ENCODE measurements at places on chromosomes 1 and 21.

- no peak for DNase-seq
Measured at GRCh38 chr21:45113543-45113942, 39.2 kb downstream of the ADARB1 start.

GRCh38 chr1:234731569-234732085, 121.6 kb upstream of the IRF2BP2 start:
- DNase-seq: no peak

- DNase-seq: no peak
Measured at GRCh38 chr1:28099050-28099769, 10.8 kb upstream of the EYA3 start.

- DNase-seq: no peak
Measured at GRCh38 chr21:35400233-35400939, 351.3 kb upstream of the RUNX1 start.

DNA sequence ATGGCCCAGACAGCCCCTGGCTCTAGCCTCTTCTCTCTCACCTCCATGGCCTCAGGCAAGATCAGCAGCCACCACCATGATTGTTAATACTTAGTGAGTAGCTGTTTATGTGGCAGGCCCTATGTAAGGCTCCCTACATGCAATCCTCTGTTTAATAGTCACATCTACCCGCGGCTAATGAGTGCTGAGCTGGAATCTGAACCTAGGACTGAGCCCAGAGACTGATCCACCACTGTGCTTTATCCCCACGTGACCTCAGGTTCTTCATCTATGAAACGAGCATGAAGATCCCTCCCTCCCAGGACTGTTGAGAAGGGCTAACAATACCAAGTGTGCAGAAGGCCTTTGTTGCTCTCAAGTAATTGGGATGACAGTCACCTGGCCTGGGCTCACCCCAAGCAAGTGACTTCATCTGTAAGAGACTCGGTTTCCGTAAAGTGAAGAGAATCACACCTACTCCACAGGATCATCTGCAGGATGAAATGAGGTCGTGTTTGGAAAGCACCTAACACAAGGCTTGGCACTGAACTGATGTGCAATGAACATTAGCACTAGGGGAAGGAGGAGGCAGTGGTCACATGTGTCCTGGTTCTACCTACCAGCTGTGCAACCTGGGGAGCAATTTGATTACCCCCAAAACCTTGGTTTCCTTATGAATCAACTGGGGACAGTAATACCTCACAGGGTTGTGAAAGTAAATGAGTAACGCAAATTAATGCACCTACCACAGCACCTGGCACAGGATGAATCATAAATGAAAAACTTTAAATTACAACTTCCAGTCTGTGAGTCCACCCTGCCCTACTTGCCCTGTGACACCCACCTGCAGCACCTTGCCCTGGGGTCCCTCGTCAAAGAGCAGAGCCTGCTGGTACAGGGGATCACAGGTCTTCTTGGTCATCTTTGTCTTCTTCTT, 37.2 kb downstream of the RIMS3 start:
- no peak for DNase-seq

DNA sequence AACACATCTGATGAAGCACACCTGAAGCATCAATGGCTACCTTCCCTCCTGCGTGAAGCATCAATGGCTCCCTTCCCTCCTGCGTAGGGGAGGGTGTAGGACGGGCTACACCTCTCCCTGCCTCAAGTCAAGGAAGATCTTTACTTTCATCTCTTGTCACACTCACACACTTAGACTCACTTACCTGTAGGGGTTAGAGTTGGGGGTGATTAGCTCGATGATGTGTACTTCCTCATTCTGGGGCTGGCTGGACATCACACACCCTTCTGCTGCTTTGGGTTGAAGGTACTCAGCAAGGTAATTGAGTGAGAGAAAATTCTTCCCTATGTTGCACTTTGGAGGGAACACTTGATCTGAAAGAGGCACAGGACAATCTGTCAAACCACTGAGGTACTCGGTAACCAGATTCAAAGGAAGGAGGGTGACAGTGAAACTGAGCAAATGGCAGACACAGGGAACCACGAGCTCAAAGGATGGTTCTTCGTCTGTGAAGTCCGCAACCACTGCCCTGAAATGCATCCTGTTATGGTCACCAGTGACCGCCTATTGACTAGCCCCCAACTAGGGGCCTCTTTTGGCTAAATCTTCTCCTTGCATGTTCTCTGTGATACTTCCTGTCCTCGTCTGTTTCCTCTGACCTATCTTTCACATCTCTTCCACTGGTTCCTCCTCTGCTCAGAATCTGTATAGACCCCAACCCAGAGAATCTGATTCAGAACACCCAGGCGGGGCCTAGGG, 156.2 kb downstream of the TGFBR3 start:
- DNase-seq: no peak

DNA sequence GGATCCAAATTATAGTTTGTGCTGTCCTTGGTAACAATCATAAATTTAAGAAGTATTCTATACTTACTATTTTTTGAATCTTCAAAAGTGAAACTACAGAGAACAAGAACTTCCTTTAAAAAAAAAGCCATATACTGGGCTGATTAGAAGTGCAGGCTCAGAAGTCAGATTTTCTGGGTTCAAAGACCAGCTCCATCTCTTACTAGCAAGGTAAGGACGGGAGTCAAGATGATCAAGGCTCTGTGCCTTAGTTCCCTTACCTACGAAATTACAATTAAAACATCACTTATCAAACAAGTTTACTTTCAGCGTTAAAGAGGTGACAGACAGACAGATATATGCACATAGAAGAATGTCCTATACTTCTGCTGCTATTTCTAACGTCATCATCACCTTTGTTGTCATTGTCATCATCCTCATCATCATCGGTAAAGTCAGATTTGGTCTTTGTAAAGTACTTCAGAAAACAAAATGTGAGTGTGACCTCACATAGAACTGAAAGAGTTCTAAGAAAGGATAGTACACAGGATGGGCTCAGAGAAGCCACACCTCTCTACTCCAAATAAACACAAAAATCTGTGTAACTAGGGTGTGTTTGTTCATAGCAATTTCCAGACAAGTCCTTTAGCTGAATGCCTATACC, 178.7 kb downstream of the VAV3 start:
- DNase-seq: no peak

- no peak for DNase-seq
Measured at GRCh38 chr1:51327386-51327785, 3.0 kb downstream of the TTC39A start.

DNA sequence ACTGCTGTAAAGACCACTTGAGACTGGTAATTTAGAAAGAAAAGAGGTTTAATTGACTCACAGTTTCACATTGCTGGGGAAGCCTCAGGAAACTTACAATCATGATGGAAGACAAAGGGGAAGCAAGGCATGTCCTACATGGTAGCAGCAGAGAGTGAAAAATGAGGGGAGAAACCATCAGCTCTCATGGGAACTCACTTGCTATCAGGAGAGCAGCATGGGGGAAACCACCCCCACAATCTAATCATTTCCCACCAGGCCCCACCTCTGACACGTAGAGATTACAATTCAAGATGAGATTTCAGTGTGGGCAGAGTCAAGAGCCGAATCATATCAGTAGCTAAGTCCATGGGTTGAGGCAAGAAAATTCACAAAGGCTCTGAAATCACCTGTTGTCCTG, 23.8 kb upstream of the LYPD8 start:
- no peak for DNase-seq

DNA sequence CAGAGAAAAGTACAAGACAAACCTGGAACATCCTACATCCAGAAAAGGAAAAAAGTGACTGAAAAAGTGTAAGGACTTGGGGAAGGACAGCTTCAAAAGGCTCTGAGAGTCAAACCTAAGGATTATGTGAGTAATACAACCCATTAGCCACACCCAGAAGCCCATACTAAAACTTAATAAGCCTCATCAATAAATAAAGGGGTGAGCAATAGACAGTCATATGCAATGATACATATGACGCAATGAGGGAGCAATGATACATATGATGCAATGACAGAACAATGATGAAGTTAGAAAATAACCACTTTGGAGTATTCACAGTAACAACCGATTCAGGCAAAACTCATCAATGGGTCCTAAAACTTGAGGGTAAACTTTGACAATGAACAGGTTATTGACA, 50.1 kb downstream of the BRWD1 start:
- DNase-seq: no peak

GRCh38 chr21:33403128-33403785, at the start of gene IFNGR2:
TSS of gene IFNGR2 (plus strand) at chr21:33403413. CDS start at chr21:33403544, 131 bp downstream.
- DNase-seq: no peak

DNA sequence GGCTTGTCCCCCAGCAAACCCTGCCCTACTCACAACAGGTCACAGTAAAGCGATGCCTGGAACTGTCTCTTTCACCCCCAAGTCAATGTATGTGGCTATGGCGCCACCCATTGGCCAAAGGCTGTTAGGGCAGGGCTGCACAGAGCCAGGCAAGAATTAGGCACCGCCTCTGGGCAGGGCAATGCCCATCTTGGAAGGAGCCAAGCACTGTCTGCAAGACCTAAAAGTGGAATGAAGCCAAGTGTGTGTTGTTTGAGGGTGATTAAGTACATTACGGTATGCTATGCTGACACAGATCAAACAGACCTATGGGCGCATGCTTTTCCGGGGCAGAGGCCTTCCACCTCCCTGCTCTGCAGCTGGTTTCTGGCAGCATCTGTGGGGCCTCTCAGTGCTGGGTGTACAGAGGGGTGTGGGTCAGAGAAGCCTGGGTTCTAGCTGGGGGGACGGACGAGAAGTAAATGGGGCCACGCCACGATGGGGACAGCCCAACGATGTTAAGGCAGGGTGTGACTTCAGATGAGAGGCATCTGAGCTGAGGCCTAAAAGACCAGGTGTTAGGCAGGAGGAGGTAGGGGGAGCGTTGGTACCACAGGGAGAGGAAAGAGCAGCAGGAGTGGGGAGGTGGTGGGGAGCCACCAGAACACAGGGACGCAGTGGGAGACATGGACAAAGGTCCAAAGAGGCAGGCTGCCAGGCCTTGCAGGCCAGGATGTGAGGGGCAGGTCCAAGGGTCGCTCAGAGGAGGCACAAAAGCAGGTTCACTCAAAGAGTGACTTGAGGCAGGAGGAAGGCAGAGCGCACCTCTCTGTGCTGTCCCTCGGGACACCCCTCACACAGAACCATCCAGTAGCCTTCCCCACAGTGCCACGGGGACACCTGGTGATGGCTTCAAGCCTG, 49.8 kb downstream of the ACOT7 start:
- peak; percentile 41 for DNase-seq

GRCh38 chr1:16955186-16955585, 25.2 kb downstream of the MFAP2 start:
- DNase-seq: no peak
